Esophagus mucosa (tissue), 1 donor: ENCODE measurements at places on chromosomes 6 and 20. TPM values are rescaled to one million over a fixed set of nuclear protein-coding genes. Genes with fewer than 3 reads are reported as not detected.

The TDRD6 gene
- total RNA-seq, result 0.08 TPM

The DLL1 gene
- 10.4 TPM for total RNA-seq

DNA sequence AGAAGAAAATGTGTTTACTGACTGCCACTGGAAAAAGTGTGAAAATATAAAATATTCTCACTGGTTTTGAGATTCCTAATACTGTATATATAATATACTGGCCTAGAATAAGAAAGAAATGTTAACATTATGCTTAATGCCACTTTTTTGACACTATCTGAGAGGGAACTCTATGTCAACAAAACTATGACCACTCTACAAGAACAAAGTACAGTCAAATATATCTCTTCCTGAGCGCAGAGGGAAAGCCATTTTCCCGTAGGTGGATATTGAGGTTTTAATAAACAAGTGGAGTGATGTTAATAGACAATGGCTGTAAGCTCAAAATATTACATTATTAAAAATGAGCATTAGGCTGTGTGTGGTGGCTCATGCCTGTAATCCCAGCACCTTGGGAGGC lies 24.9 kb downstream of the LYRM4 start:
- ATAC-seq, result no peak

- ATAC-seq, result no peak
Observed at GRCh38 chr6:18245642-18246041, 18.7 kb downstream of the DEK start.

The FNDC11 gene
- 0.28 TPM for total RNA-seq

- no peak for ATAC-seq
Observed at GRCh38 chr6:102485480-102485879, 1092.0 kb downstream of the GRIK2 start.

The CTSZ gene
- total RNA-seq, result 23.8 TPM

The CALHM5 gene
- total RNA-seq, result 0.12 TPM

DNA sequence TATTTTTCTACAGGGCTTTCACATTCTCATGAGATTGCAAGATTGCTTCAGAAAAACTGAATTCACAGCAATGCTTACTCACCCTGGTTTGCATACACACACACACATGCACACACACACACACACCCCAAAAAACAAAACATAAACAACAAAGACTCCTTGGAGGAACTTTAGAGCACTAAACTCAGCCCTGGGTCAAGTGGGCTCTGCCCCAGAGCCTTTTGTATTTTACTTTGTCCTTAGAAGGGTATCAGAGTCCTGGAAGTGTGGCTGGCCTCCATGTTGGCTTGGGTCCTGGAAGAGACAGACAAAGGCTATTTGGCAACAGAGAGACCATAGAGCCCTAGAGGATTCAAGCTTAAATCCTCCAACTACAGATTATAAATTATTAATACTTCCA lies 8.0 kb upstream of the CST9 start:
- no peak for ATAC-seq

- peak; percentile 45 for ATAC-seq
Observed at GRCh38 chr6:152124429-152125074, 317.1 kb downstream of the ESR1 start.

The PNPLA1 gene
- total RNA-seq, result 0.20 TPM

DNA sequence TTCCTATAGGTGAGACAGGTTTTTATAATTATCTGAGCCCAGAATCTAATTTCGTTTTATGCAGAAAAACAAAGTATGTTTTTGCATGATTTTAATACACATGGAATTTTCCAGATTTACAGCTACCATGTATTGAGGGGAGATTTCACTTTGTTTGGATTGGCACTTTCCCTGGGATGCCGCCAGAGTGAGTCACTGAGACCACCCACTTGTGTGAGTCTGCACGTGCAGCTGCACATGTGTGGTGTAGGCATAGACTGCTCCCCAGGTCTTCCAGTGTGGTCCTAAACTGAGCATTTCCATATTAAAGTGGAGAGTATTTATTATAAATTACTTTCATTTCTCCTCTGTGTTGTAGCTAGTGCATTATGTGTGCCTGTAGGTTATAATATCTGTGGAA lies 186.8 kb downstream of the UBE3D start:
- ATAC-seq, result no peak

GRCh38 chr6:140070846-140071473 lies 696.5 kb upstream of the CITED2 start:
- ATAC-seq, result no peak

GRCh38 chr6:34436803-34437643 lies 11.2 kb upstream of the RPS10 start:
- no peak for ATAC-seq

The HLA-C gene
- 202 TPM for total RNA-seq

DNA sequence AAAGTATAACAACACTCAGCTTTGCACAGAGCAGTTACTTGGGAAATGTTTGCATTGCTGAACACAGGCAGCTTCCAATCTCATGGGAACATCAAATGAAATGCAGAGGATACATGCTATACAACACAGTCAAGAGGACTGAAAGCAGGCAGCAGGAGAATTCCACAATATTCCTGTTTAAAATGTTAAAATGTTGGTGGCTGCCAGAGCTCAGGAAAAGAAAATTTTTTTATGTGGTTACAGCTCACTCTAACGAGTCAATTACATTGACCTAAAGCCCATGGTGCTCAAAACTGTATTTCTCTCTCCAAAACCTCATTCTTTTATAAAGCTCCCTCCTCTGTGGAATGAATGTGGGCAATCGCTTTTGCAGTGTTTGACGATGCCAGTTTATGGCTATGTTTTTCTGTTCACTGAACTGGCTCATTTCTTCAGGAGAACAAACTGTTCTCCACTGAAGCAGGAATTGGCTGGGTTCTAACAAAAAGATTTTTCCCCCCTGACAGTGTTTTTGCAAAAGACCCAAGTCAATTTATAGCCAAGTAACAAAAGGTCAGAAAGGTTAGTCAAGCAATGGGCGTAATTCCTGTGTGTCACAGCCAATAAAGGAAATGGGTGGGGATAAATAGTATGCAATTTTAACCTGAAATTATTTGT lies 69.0 kb downstream of the ZHX3 start:
- ATAC-seq, result no peak

The USP49 gene
- total RNA-seq, result 1.5 TPM

DNA sequence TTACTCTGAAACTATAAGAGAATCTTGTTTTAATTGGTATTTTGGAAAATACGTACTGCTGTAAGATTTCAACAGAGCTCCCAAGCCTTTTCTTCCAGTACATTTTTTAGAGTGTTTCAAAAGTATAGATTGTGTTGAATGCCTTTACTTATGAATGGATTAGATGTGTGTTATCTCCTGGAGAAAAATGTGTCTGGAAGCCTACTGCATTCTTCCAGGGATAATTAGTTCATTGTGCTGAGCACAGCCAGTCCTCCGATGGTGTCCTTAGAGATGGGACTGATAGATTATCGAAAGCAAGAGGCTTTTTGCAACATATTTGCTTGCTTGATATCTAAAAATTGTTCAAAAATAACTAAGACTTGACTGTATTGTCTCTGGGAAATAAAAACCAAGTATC lies 114.2 kb downstream of the PLEKHG1 start:
- ATAC-seq, result no peak

The KIF25 gene
- not detected for total RNA-seq

The NKAIN4 gene
- total RNA-seq, result not detected

DNA sequence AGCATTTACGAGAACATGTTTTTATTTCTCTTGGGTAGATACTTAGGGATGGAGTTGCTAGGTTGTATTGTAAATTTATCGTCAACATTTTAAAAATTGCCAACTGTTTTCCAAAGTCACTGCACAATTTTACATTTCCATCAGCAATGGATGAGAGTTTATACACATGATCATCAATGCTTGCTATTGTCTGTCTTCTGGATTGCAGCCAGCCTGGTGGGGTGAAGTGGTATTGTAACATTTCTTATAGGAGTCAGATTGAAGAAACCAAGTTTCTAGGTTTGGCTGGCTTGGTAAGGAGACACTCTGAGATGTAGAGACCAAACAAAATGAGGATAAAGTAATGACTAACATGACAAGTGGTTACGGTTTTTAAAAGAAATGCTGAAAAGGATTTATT lies 57.1 kb upstream of the HDDC2 start:
- ATAC-seq, result no peak

DNA sequence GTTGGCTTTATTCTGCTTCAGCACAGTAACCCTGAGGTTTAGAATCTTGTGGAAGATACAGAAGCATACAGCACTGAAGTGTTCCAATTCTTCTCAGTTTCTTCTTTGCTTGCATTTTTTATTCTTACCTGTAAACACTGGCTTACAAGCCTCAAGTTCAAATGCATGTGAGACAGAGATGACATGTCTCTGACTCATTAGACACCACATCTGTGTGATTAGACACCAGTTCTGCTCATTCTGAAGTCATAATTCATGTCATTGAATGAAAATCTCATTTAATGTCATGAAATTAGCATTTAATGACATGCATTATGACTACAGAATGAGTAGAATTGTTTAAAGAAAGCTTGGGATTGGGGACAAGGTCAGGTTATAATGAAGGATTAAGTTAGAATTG lies 5.8 kb downstream of the GZF1 start:
- ATAC-seq, result peak; percentile 57

The CCDC170 gene
- total RNA-seq, result 0.04 TPM

The FOXA2 gene
- total RNA-seq, result 0.16 TPM

- peak; percentile 43 for ATAC-seq
Observed at GRCh38 chr6:31356216-31356945, 598 bp downstream of the HLA-B start.

The LTA gene
- total RNA-seq, result not detected

- ATAC-seq, result no peak
Observed at GRCh38 chr6:3607171-3607570, 144.3 kb downstream of the PXDC1 start.

The CCN6 gene
- not detected for total RNA-seq

The ZSCAN23 gene
- 0.72 TPM for total RNA-seq

DNA sequence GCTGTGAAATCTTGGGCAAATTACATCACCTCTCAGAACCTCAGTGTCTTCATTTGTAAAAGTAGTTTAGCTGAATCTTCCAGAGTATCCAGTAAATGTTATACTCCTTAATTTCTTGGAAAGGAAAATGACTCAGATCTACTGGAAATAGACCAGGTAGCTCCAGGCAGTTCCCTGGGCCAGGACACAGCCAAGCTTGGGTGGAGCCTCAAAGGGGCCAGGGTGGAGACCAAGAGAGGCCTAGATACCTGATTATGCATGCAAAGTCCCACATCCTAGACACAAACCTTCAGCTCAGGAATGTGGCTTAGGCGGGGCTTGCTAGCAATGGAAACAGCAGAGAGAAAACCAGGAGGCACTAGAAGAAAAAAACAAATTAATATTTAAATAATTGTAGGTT lies 272.8 kb downstream of the MAFB start:
- peak; percentile 89 for ATAC-seq

- ATAC-seq, result no peak
Observed at GRCh38 chr6:12342664-12343063, 52.5 kb downstream of the EDN1 start.

The GNMT gene
- not detected for total RNA-seq

DNA sequence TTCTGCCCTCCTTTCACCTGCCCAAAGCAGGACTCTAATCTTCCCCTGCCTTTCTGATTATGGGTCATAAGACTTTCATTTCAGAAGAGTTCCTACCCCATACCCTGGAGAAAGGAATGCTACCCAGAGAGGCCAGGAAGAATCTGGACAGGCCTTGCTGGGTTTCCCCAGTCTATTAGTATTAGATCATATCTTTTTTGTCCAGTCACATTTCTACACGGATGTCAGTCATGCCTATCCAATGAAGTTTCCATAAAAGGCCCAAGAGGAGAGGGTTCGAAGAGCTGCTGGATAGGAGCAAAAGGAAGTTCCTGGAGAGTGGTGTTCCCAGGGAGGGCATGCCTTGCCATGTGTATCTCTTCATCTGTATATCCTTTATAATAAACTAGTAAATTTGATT lies 3.2 kb downstream of the POLH start:
- ATAC-seq, result no peak

GRCh38 chr6:150301846-150302519 lies 66.8 kb upstream of the IYD start:
- peak; percentile 82 for ATAC-seq

The ZSCAN16 gene
- 2.9 TPM for total RNA-seq

The IL17F gene
- total RNA-seq, result 0.20 TPM

The KCNK17 gene
- 0.12 TPM for total RNA-seq

GRCh38 chr6:50116797-50117542 lies 67.2 kb upstream of the DEFB112 start:
- ATAC-seq, result no peak

The MARCKS gene
- total RNA-seq, result 86.2 TPM

The EFCAB8 gene
- 0.48 TPM for total RNA-seq

DNA sequence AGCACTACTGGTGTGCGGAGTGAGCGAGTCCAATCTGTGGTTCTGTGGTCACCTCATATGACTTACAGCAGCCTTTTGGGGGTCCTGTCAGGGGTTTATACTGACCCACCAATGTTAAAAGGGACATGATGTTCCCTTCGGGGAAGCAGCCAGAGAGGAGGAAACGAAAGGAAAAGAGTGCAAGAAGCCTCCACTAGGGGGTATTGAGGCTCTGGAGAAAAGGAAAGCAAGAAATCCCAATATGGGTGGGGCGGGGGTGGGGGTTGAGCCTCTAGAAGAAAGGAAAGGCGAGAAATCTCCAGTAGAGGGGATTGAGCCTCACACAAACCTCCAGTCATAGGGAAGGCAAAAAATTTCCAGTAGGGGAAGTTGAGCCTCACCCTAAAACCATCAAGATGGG lies 249.3 kb upstream of the ECI2 start:
- no peak for ATAC-seq

The ADA gene
- total RNA-seq, result 21.8 TPM
